Glomerular endothelial cell (primary cell): ENCODE measurements at places on chromosomes 5 and 9.

- DNase-seq: no peak
Observed at GRCh38 chr9:16180546-16180945, 627.7 kb downstream of the CCDC171 start.

DNA sequence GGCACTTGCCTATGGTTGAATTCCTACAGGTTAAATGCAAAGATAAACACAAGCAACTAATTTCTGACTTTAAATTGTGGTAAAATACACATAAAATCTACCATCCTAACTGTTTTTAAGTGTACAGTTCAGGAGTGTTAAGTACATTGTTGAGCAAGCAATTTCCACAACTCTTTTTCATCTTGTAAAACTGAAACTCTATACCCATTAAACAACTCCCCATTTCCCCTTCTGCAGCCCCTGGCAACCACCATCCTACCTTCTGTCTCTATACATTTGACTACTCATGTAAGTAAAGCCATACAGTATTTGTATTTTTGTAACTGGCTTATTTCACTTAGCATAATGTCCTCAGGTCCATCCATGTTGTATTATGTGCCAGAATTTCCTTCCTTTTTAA lies 38.5 kb upstream of the STX17 start:
- no peak for DNase-seq

- no peak for DNase-seq
Observed at GRCh38 chr5:68745448-68745847, 348.4 kb upstream of the SLC30A5 start.

- no peak for DNase-seq
Observed at GRCh38 chr5:33742181-33742580, 149.6 kb downstream of the ADAMTS12 start.

DNA sequence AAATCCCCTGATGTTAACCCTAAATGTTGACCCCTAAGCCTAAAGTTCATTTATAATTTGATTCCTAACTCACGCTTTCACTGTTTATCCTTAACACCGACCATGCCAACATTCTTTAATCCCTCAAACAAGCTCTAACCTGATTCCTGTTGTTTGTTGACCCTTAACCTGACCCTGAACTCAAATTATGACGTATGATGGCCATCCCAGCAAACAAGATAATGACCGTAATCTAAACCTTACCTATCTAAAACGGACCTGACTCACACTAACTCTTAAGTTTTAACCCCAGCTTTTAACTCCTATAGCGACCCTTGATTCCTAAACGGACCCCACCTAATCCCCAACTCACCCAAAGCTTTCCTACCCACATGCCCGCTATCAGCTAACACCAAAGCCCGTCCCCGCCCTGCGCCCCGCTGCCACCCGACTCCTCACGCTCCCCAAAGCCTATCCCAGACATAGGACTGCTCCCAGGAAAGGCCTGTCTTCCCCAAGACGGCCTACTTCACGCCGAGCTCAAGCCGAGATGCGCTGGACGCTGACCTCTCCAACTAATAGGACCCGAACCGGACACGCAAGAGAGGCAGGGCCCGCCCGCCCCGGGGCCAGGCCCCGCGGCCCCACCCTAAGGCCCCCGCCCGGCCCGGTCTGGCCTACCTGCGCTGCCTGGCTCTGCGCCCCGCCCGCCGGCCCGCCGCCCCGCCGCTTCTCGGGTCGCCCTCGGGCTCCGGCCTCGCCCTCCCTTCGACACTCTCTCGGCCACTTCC lies 395 bp downstream of the TLN1 start:
- no peak for DNase-seq

DNA sequence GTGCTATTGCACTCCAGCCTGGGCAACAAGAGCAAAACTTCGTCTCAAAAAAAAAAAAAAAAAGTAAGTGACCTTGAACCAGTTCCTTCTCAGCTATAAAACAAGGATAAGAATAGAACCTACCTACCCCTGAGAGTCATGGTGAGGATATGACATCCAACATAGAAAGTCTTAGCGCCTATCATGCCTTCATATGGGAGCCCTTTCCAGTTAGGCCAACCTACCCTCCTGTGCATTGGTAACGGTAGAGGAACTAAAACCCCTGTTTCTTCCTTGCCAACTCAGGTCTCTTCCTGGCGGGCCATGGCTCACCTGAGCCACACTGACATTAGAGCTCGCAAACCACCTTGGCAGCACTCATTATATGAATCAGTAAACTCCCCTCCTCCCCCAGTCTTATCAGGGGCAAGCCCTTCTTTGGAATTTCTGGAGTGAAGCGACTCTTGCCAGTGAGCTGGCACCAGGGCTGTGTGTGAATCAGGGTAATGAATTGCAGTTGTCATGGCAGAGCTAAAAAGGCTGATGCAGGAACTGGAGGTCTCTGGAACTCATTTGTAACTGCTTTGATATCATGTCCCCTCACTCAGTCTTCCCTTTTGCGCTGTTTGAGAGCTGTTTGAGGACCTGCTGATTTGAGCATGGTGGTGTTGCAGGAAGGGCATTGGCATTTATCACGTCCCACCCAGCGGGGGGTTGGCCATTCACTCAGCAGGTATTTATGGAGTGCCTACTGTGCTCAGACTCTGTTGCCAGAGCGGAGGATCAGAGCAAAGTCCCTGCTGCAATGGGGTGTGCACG lies 10.3 kb downstream of the WWC1 start:
- no peak for DNase-seq
